ENCODE measurements at places on chromosomes 1 and 21.

- DNase-seq = no peak
Measured at GRCh38 chr1:40053138-40053887, 12.8 kb downstream of the CAP1 start.

DNA sequence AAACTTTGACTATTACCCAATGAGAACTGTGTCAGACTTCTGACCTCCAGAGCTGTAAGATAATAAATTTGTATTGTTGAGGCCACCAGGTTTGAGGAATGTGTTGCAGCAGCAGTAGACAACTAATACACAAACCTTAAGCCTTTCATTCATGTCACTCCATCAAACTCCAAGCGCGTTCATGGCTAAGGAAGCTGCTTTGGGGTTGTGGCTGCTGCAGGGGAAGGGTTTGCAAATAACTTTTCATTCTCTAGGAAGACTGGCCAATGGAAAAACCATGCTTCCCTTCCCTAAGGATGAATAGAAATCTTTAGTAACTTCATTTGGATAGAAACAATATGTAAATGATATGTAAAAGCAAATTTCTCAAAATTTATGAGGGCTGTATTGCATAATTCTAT lies 170.4 kb downstream of the RHOU start:
- no peak for DNase-seq

DNA sequence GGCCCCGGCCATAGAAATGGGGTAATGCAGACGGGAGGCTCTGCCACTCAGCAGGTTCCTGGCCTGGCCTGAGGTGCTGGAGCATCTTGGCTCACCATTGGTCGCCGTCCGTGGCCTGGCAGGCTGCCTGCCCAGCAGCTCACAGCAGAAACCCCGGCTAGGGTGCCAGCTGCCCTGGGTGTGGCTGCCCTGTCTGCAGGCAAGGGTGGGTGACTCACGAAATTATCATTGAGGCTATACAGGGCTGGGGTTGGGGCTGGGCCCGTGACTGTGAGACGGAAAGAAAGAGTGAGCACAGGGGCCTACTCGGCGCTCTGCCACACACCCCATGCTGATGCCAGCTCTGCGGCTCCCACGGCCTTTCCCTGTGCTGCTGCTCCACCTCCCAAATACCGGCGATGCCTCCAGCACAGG lies 8.0 kb upstream of the PKP1 start:
- DNase-seq = no peak

- DNase-seq = no peak
Measured at GRCh38 chr1:216830424-216831210, 107.4 kb upstream of the ESRRG start.

DNA sequence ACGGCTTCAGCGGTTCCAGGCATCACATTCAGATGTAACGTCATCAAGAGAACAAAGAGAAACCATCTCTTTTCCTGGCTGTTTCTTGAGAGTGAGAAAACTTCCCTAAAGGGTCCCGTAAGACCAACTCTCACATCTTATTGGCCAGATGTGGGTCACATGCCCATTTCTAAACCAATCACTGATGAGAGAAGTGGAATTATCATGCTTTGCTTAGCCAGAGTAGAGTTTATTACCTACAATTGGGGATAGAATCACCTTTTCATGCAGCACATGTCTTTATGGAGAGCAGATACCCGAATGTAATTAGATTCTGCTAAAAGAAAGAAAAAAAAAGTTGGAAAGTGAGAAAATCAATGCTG lies 54.4 kb downstream of the LYPLAL1 start:
- DNase-seq = no peak

- DNase-seq = no peak
Measured at GRCh38 chr1:213686983-213687382, 300.8 kb upstream of the PROX1 start.

DNA sequence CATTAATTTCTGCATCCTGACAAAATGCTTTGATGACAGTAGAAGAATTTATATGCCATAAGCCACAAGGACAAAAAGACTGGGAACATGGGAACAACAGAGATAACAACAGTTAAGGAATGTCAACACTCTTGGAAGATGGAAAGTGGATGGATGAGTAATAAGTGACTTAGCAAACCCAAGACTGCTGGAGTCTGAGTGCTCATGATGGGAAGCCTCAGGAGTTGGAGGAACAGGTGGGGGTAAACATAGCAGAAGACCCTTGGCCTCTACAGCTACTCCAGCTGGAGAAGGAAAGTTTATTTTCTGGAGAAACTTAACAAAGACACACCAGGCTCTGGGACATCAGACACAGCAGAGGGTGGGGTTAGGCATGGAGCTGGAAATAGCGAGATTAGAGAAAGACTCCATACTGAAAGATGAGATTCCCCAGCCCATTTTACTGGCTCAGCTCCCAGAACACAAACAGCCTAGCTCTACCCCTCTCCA lies 13.6 kb downstream of the G0S2 start:
- no peak for DNase-seq

GRCh38 chr1:177849579-177850290 lies 120.1 kb downstream of the SEC16B start:
- DNase-seq = no peak
